ENCODE measurements at places on chromosomes 6 and 20.

GRCh38 chr20:41800040-41800439, 181.9 kb upstream of the CHD6 start:
- DNase-seq = no peak

DNA sequence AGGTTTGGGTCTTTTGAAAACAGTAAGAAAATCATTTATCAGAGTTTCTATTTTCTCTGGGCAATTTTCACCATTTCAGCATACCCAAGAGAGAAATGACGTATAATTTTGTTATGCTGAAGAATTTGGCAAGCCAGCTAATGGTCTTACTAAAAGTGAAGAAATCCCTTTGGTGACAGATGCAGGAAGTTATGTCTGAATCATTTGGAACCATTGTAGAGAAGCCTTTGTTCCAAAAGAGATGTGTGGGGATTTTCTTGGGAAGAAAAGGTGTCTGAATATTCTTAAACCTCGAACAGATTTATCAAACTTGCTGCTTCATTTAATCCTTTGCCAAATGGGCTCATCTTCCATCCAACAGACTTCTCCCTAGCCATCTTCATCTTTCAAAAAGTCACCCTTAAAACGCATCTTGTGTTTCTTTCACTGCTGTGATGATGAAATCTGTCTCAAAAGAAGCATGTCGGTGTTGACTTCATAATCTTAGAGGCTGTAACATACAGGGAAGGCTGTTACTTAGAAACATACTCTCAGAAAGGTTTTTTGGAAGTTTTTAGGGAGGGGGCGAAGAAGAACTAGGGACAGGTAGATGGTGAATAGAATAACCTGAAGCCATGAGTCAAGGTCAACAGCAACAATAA, 39.5 kb downstream of the CITED2 start:
- DNase-seq = peak; percentile 35

- peak; percentile 77 for DNase-seq
These were observed 17.5 kb downstream of the LEMD2 start for GRCh38 chr6:33771146-33772081.

DNA sequence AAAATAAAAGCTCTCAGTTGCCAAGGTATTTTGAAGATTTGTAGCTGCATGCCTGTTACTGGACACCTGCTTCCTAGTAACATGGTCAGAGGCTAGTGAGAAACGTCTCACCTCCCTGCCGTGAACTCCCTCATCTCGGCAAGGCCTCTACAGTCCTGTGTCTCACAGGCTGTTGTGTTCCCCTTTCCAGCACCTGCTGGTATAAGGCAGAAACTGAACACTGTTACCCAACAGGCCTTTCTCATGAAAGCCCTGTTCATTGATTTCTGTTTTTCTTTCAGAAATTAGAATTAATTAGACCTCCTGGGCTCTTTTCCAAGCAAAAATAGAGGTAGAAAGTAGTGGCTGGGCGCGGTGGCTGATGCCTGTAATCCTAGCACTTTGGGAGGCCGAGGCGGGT, 17.6 kb upstream of the SRSF3 start:
- DNase-seq = no peak

DNA sequence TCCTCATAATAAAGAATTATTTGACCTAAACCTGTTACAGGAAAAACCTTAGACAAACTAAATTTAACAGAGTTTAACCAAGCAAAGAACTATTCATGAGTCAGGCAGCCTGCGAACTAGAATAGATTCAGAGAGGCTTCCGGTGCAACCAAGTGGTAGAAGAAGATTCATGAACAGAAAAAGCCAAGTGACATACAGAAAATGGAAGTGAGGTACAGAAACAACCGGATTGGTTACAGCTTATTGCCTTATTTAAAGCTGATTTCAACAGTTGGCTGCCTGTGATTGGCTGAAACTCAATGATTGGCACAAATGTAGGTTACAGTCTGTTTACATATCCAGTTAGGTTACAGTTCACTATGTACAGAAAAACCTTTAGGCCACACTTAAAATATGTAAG, 10.1 kb downstream of the PPP1R3G start:
- no peak for DNase-seq

DNA sequence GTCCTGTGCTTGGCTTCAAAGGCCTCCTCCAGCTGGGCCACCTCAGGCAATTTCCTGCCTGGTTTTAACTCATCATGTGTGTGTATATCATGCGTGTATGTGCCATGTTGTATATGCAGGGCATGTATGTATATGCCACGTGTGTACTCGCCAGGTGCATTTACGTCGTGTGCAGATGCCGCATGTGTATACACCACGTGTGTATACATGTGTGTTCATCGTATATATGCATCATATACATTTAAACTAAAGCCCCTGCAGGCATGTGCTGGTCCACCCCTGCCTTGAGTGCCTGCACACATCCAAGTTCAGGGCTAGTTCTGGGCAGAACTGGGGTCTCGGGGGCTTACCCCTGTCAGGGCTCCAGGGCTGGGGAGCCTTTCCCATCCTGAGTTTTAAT, 54.0 kb upstream of the SMOC2 start:
- no peak for DNase-seq

- DNase-seq = no peak
These were observed 142.2 kb downstream of the WDR27 start for GRCh38 chr6:169559592-169559991.

DNA sequence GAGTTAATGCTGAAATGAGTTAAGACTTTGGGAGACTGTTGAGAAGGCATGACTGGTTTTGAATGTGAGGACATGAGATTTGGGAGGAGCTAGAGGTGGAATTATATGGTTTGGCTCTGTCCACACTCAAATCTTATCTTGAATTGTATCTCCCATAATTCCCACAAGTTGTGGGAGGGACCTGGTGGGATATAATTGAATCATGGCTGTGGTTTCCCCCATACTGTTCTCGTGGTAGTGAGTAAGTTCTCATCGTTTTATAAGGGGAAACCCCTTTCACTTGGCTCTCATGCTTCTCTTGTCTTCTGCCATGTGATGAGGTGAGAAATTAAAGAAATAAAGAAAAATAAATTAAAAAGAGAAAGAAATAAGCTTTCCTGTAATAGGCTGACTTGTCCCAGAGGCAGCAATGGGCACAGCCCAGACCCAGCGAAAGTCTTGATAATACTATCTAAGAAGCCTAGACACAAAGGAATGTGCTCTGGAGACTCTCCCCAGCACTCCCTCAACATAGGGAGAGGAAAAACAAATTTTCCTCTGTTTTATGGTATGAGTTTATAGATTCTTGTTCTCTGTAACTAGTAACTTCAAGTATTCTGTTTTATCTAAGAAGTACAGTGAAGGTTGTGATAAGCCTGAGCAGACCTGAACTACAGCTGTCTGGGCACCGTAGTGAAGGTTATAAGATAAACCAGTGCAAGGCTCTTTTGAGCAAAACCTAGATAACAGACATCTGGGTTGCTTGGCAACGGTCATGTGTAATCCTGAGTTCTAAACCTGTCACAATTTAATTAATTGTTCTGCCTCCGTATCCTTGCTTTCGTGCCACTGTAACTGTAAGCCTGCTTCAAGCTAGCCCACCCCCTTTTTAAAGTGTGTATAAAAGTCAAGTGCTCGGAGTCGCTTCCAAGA, 88.9 kb upstream of the ECI2 start:
- DNase-seq = no peak

DNA sequence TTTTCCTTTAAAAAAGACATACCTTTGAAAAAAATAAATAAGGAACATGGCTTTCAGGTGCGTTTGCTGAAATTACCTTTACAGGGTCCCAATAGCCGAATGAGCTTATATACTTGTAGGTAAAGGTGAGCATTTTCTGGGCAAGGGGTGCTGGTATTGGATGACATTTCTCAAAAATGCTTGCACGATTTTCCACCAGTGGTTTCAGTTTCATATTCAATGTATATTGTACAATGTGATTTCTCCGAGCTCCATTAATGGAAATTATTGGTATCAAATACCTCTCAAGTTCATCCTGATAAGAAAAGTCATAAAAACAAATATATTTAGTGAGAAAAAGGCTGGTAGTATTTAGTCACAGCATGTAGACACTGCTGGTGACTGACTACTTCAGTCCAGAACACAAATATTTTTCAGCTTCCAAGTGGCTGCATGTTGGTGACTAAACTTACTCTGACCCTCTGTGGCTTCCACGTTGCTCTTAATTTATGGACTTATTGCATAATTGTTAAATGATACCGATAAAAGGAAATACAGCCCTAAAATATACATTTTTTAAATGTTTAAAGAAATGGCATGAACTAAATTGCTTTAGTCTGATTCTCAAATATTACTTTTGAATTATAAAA, 32.9 kb upstream of the ZBTB24 start:
- no peak for DNase-seq

DNA sequence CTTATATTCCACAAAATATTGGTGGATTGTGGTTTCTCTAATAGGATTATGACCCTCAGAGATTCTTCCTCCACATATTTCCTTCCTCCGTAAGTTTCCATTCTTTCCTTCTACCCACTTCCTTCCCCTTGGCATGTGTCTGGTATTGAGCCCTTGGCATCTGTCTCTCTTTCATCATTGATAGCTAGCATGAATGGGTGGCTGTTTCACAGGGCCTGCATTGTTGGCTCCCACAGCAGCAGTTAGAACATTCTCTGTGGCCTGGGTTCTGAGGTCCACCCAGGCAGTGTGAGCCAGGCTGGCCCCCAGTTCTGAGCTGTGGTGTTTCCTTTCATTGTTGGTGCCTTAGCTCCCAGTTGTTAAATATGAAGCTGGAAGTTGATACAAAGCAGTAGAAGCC, 125.3 kb downstream of the ANKS1A start:
- DNase-seq = no peak

DNA sequence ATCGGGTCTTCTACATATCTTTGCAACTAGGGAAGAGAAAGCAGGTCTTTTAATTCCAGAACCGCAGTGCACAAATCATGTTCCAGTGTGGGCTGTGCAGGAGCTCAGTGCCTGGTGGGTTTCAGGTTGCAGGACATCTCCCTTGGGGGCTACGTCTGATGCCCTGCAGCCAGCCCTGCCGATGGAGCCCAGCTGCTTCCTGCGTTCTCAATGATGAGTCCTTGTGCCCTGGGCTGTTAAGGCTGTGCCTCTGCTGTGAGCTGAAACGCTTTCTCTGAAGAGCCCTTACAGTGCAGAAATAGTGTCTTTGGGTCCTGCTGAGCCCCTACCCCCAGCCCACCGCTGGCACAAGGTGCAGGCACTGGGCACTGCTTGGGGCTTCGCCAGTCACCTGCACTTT, 192.9 kb downstream of the SYNDIG1 start:
- DNase-seq = no peak

- no peak for DNase-seq
These were observed 1.5 kb downstream of the SOX18 start for GRCh38 chr20:64047968-64048401.

DNA sequence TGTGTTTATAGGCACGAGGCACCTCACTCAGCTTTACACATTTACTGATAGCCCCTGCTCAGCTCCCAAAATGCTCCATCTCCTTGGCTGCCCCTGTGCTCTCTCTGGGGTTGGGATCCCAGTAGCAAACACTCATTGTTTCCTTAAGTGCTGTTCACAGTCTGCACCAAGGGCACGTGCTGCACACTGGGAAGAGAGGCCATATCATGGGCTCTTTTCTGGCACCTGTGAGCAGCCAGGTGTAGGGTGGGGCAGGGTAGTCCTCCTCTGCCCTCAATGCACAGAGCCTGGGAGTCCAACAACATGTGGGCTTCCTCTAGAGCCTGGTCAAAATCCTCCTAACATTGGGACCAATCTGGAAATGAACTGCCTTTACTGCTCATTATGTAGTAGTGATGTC, 67.9 kb downstream of the BANF2 start:
- DNase-seq = no peak

GRCh38 chr6:163929538-163929937, 515.0 kb downstream of the QKI start:
- DNase-seq = no peak

GRCh38 chr6:43058531-43058930, 703 bp downstream of the MRPL2 start:
- DNase-seq = no peak

DNA sequence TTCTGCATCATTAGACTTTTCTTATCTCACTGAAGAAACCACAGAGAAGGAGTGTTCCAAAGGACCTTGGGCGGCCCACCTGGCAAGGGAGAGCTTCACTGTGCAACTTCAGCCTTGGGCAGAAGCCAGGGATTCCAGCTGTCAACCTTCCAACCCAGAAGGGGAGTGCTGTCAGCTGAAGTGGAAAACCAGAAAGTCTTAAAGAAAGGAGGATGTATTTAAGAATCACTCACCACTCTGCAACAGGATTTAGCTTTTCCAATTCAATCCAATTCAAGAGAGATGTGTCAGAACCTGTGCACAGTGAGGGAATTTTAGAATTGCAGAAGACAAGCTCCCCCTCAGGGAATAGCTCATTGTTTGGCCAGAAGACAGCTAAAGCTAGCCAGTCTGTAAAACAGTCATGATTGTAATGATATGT, 553.7 kb downstream of the CD83 start:
- no peak for DNase-seq

DNA sequence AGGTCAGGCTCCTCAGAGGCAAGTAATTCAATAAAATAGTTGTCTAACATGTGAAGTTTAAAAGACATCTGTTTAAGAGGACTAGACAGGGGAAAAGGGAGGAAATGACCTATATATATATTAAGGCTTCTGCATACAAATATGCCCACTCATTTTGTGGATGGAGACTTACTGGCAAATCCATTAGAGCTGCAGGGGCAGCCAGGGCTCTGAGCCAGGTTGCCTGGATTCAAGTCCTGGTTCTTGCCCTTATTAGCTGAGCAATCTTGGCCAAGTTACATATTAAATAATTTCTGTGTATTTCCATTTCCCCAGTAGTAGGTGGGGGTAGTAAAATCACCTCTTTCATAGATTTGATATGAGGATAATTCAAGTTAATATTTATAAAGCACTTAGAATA, 287.0 kb upstream of the RIMS1 start:
- no peak for DNase-seq

- DNase-seq = no peak
These were observed 32.5 kb downstream of the AKAP7 start for GRCh38 chr6:131167773-131168172.

DNA sequence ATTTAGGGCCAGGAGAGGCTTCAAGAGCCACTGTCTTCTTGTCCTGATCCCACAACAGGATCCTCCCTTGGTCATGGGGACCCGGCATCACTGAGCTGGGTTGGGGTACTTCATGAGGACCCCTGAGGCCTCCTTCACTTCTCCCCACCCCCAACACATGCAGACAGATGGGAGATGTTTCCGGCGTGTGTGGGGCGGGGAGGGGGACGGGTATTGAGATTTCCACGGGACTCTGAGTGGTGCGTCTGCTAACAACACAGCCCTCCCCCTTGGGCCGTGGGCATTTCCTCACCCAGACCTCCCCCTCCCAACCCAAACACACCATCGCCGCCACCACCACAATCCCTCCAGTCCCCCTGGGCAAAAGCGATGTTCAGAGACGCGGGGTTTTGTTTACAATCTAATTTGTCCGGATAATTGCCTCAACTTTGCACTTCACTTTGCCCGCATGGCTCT, 906 bp upstream of the FOXP4 start:
- DNase-seq = no peak

- peak; percentile 69 for DNase-seq
These were observed 405.8 kb upstream of the SASH1 start for GRCh38 chr6:147936703-147937470.

- no peak for DNase-seq
These were observed 18.2 kb upstream of the ZNF831 start for GRCh38 chr20:59145247-59145923.
